Spinal cord (tissue), 10 donors: ENCODE measurements at places on chromosomes 11 and 22.

- DNase-seq = peak; percentile 97
These were observed 69.0 kb upstream of the SYT13 start for GRCh38 chr11:45354976-45355705.

- DNase-seq = no peak
These were observed 3.7 kb downstream of the RAC2 start for GRCh38 chr22:37240240-37240940.

GRCh38 chr22:45678961-45679912, 7.6 kb downstream of the ATXN10 start:
- no peak for DNase-seq

- DNase-seq = no peak
These were observed 92.1 kb downstream of the ZBTB16 start for GRCh38 chr11:114151631-114152030.

GRCh38 chr11:115345840-115346239, 158.4 kb downstream of the CADM1 start:
- no peak for DNase-seq

DNA sequence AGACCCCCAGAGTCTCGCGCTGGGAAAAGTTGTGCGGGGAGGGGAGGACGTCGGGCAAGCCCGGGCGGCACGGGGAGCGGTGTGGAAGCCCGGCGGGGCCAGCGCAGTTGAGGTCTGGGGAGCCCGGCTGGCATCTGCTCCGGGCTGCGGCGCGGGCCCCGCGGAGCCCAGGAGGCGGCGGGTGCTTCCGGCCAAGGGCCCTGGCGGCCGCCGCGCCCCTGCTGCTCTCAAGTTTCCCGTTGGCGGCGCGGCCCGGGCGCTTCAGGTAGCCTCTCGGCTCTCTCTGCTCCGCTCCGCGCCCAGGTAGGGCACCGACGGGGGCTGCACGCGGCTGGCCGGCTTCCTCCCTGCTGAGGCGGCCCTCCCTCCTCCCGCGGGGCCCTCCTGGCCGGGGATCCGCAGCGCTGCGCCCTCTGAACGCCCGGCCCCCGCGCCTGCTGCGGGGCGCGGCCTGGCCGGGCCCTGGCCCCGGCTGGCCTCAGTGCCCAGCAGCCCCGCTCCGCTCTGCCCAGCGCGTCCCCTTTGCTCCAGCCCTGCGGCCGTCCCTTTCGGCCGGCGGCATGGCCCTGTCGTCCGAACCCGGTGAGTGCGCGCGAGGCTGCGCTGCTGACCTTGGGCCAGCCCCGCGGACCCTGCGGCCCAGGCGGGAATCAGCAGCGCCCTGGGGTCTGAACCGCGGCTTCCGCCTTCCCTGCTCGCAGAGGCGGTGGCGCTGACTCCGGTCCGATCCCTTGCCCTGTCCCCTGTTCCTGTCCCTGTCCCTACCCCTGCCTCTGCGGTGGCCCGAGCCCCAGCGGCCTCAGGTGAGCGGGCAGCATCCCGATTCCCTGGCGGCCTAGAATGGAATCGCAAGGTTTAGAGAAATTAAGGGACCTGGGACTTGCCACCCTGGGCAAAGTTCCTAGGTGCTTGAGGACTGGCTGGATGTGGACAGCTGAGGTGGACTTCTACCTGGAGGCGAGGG, 4.3 kb upstream of the AMPD3 start:
- DNase-seq = no peak

DNA sequence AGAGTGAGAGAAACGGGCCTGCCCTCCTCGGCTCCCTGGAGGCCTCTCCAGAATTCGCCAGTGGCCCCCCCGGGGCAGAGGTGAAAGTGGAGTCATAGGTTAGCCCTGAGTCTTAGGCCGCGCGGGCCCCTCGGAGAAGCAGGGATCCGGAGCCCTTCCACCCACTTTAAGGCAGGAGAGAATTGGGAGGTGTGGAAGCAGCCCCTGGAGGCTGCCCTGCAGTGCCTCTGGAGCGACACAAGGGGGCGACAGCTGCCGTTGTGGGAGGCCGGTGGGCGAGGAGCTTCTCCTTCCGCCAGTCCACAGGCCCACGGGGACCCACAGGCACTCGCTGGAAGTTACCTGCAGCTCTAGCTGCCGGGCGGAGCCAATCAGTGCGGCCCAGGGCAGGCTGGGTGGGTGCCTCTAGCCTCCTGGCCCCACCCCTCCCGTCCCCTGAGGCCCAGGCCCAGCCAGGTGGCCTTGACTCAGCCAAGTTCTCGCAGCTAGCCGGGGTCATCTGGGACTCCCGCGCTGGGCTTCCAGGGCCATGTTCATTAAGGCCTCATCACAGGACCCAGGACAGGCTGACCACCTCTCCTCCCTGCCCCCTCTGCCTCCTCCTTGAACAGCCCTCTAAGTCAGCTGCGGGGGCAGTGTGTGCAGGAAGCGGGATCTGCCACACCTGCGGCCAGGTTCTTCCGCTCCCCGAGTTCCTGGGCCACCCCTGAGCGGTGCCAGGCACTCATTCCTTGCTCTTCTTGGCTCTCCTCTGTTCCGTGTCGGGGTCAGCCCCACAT, 5.0 kb downstream of the DGKZ start:
- DNase-seq = no peak

DNA sequence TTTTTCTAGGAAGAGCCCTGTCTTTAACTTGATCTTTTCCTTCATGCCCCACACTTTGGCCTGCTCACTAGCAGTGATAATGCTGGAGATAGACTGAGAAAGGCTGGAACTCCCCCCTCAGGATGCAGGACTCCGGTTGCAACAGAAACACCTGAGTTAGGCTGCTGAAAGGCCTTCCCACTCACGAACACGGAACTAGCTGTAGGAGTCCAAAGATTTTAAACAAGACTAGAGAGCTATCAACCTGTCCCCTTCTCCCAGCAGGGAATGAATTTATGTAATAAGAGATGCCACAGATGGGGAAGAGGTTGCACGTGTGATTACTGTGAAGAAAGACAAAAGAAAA, 13.0 kb downstream of the SCN3B start:
- no peak for DNase-seq

GRCh38 chr11:119403021-119403420, 20.0 kb downstream of the THY1 start:
- no peak for DNase-seq

DNA sequence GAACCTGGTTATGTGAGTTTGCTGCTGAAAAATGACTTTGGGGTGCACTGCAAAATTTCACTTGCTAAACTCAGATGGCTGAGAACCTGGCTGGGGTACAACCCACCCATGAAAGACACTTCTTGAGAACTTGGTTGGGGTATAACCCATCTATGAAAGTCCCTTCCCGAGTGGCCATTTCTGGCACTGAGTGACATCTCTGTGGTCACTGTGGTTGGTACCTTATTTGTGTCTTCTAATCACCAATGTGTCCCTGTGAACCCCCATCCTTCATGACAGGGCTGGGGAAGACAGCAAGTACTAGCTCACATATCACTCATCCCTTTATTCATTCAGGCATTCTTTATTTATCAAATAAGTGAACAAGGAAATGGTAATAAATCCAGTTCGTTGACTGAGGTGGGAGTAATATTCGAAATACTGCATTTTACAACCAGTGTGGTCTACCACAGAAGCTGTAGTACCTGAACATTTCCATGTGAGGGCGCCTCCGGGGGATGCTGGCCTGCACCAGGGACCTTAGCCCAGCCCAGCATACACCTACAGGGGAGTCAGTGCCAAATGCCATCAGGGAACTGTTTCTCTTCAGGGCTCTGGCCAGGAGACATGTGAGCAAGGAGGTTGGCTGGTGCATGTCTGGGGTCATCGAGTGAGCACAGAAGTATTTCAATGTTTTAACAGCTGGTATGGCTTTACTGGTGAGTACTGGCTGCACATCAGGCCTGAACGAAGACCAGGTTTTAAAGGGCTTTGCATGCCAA, 122.1 kb downstream of the CSNK2A3 start:
- no peak for DNase-seq

GRCh38 chr11:33405834-33406602, 148.8 kb downstream of the HIPK3 start:
- no peak for DNase-seq

DNA sequence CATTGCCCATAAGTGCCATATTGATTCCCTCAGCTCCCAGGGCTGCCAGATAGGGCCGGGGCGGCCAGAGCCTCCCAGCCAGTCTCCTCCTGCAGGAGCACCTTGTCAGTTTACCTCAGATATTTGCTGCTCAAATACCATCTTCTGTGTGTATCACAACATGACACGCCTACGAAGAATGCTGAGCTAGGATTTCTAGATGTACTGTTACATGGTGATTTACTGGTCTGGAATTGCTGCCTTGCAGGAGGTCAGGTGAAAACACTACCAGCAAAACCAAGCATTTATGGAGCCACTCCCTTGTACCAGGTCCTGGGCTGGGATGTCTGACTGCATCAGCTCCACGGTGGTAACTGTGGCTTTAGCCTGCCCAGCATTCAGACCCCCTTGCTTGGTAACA, 11.8 kb downstream of the MICAL3 start:
- no peak for DNase-seq

DNA sequence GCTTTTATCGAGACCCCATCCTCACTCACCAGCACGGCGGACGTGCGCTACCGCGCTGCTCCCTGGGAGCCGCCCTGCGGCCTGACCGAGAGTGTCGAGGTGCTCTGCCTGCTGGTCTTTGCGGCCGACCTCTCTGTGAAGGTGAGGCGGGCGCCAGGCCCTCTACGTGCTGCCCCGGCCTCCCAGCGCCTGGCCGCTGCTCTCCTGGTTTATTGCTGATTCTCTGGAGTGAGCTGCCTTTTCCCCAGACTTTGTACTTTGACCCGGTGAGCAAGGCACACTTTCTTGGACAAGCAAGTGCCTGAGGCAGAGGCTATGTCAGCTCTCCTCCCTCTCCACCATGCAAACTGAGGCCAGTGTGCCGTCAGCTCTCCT, 6.5 kb downstream of the TPCN2 start:
- no peak for DNase-seq

GRCh38 chr11:111691741-111692140, 74.4 kb downstream of the PPP2R1B start:
- DNase-seq = no peak

DNA sequence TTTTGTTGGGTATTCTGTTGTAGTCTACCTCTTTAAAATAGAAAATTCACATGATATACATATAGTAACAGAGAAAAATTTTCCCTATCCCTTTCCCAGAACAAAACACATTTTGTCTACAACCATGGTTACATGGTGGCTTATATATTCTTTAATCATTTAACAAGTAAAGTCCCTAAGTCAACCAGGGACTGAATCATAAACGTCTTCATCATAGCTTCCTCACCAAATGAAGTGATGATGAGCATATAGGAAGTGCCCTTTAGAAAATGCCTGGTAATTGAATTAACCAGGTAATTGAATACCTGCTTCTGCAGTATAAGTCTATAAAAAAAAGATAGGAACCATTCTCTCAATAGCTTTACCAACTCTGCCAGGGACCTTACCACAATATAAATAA, 101.2 kb downstream of the APOL5 start:
- DNase-seq = no peak

DNA sequence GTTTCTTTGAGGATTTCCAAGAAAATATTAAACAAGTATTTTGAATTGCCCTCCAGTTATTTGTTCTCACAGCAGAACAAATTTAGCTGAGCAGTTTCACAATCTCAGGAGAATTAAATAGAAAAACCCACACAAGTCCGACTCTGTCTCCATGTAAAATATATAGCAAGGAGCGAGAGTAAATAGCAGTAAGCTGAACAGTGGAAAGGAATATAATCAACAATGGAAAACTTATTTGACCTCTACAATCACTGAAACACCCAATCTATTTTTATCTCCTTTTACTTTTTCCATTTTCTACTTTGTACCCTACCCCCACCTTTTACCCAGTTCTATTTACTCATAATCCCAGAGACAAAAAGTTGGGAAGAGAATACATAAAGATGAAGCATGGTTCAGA, 34.4 kb downstream of the NARS2 start:
- DNase-seq = no peak

DNA sequence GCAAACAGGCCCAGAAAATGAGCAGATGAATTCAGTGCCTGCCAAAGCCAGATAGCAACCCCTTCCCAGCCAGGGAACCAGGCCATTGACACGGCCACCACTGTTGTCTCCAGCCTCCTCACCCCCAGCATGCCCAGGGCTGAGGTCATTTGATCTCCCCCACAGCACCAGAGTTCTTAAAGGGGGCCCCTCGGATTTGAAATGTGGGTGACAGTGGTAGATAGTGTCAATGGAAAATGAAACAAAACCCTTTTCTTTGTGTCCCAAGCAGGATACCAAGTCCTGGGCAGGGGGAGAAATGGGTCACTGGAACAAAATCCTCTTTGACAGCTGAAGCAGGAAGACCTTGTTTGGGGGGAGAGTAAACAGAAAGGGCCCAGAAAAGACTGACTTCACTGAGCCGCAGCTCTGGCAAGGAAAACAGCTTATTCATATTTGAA, 14.3 kb upstream of the ACCSL start:
- no peak for DNase-seq

DNA sequence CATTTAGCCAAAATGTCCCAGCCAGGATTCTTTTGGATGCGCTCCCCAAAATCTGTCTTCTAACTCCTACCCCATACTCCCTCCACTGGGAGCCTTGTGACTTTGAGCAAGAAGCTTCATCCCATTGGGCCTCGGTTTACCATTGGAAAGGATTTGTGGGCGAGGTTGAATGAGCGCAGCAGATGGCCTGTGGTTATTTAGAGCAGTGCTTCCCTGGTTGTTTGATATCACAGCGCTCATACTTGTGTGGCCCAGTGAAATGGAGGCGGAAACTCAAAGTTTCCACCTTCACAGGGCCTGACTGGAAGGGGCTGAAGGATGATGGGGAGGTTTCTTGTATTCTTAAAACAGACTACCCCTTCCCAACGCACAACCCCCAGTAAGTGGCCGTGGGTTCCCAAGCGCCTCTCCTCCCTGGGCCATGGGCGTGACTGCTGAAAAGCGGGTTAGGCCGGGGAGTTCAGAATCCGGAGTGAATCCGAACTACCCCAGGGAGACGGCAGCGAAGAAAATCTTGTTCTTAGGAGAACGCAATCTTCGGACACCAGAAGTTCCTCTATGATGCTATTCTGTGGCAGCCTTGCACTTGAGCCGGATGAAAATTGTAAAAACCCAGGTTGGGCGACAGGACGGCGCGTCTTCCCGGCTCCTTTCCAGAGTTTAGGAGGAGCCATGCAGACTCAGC, 1.2 kb upstream of the ATF4 start:
- DNase-seq = no peak

- DNase-seq = no peak
These were observed 325.4 kb downstream of the BRD1 start for GRCh38 chr22:49502126-49502826.

GRCh38 chr11:117146521-117146920, 2.4 kb downstream of the PAFAH1B2 start:
- no peak for DNase-seq

DNA sequence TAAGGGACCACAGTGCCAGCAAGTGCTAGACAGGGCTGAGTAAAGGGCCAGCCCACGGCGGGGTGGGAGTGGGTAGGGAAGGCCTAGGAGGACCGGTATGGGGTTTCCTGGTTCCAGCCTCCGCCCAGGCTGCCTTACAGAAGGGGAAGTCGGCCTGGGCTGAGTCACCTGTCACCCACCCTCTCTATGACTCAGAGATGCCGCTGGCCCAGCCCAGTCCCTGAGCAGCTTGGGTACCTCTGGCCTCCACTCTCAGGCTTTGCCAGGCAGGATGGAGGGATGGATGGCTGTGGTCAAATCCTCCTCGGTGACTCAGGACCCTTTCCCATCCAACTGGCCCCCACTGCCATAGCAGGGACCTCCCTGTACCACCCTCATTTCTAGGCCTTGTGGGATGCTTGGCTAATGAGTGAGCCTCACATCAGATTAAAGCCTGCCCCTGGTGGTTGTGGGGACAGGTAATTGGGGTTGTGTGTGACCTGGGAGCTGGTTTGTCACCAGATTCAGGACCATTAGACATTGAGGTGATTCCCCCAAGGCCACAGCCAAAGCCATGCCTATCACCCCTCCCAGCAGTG, 13.9 kb downstream of the SLC35E4 start:
- DNase-seq = no peak

- DNase-seq = no peak
These were observed 7.8 kb upstream of the CD248 start for GRCh38 chr11:66324664-66325063.
